Thymus (tissue), 14 donors: ENCODE measurements at places on chromosomes 5 and 9.

DNA sequence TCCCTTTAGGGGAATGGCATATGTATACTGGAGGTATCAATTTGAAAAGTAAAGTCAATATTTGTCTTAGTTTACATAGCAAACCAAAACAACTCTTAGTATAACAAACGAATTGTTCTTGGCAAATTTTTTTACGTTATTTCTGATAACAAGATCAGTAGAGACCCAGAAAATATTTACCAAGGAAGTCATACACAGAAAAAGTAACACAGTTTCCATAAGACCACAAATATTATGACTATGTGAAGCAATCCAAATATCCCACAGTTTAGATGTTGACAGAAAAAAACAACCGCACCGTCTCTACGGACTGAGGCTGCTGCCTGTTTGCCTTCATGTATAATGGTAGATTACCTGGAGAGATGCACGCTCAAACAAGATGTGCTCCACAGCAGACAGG, 46.5 kb upstream of the DAPK1 start:
- no peaks in the 10 kb centered on the region for H3K4me1 ChIP-seq
- H3K27ac ChIP-seq: no peak overlapping the region
- no peak overlapping the region for H3K4me3 ChIP-seq
- H3K27me3 ChIP-seq: no peaks in the 10 kb centered on the region
- DNase-seq: no peak
- no peaks in the 10 kb centered on the region for H3K36me3 ChIP-seq

DNA sequence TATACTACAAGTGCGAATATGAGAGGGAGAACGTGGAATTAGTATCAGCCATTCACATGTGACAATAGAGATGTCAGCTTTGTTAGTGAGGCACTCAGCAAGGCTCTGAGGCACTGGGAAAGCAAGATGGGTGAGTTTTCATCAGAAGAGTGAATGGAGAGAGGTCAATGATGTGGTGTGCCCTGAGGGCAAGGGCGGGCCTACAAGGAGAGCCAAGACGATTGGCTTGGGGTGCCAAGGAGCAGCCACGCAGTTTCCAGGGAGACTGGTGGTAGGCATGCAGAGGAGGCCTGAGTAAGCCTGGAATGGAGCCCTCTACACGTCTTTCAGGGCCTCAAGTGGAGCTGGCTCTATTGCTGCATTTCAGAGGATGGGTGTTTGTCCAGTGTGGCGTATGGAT, 24.7 kb downstream of the BTF3 start:
- no peak overlapping the region for H3K4me3 ChIP-seq
- peaks cover 5% of the 10 kb centered on the region for H3K4me1 ChIP-seq
- H3K27ac ChIP-seq: no peak overlapping the region
- no peaks in the 10 kb centered on the region for H3K36me3 ChIP-seq

GRCh38 chr5:160919626-160920025, 67.6 kb upstream of the ATP10B start:
- no peak for DNase-seq
- no peaks in the 10 kb centered on the region for H3K36me3 ChIP-seq
- H3K4me1 ChIP-seq: peaks cover 3% of the 10 kb centered on the region
- no peak overlapping the region for H3K27ac ChIP-seq
- H3K27me3 ChIP-seq: no peaks in the 10 kb centered on the region
- H3K4me3 ChIP-seq: no peak overlapping the region

DNA sequence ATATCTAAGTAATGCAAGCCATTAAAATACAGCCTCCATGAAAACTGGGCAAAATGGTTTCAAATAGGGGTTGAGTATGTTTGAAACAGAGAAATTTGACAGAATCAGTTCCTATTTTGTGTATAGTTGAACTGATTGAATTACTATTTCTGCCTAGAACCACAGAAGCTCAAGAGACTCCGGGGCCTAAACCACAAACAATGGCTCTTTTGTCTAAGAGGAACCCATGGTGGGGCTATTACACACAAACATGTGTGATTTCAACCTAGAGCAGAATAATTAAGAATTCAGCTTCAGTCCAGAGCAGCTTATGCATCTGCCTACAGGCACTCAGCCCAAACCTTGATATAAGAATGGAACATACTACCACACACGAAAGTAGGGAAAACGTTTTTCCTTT, 171.2 kb upstream of the MPDZ start:
- no peak overlapping the region for H3K27ac ChIP-seq
- no peak for DNase-seq
- H3K4me1 ChIP-seq: no peaks in the 10 kb centered on the region
- H3K4me3 ChIP-seq: no peak overlapping the region

- no peaks in the 10 kb centered on the region for H3K36me3 ChIP-seq
- no peak for DNase-seq
- no peaks in the 10 kb centered on the region for H3K4me1 ChIP-seq
- no peak overlapping the region for H3K27ac ChIP-seq
- H3K4me3 ChIP-seq: no peak overlapping the region
- H3K27me3 ChIP-seq: no peaks in the 10 kb centered on the region
Measured at GRCh38 chr5:14234204-14234603, 91.1 kb downstream of the TRIO start.

DNA sequence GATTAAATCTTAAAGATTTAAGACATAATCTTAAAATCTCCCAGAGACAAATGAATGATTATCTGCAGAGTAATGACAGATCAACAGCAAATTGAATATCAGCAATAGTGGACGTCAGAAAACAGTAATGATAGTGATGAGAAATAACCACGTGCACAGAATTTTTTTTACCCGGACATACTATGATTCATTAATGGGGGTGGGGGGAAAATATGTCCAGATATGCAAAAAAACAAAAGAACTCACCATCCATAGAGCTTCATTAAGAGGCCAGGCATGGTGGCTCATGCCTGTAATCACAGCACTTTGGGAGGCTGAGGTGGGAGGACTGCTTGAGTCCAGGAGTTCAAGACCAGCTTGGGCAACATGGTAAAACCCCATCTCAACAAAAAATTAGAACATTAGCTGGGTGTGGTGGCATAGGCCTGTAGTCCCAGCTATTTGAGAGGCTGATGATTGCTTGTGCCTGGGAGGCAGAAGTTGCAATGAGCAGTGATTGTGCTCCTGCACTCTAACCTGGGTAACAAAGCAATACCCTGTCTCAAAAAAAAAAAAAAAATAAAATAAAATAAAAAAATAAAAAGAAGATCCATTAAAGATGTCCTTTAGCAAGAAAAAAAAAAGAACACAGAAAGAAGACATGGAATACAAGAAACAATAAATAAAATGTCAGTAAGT, 30.9 kb upstream of the SHOC1 start:
- no peak overlapping the region for H3K27ac ChIP-seq
- H3K27me3 ChIP-seq: no peaks in the 10 kb centered on the region
- H3K4me1 ChIP-seq: no peaks in the 10 kb centered on the region
- no peak overlapping the region for H3K4me3 ChIP-seq

- peak overlapping the region; percentile 82 for H3K27ac ChIP-seq
- H3K4me3 ChIP-seq: peak overlapping the region; percentile 67
- DNase-seq: peak; percentile 87
- peaks cover 34% of the 10 kb centered on the region for H3K36me3 ChIP-seq
Measured at GRCh38 chr5:177455036-177455660, 8.5 kb downstream of the PRR7 start.

DNA sequence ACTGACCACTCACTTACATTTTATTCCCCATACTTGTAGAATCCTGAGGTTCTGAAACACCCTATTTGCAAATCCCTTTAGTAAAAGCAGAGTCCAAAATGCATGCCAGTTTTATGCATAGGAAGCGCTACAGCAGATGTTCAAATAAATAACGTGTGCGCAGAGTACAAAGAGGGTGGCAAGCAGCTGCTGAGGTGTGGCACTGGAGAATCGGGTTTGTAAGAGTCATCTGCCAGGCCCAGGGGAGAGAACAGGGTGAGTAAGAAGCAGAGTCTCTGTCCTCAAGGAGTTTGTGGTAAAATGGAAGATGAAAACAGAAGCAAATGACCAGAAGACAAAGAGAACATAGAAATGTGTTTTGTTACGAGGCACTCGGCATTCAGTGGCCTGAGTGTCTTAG, 288.8 kb downstream of the GLIS3 start:
- no peaks in the 10 kb centered on the region for H3K36me3 ChIP-seq
- H3K4me1 ChIP-seq: no peaks in the 10 kb centered on the region
- no peak for DNase-seq
- no peak overlapping the region for H3K4me3 ChIP-seq
- no peak overlapping the region for H3K27ac ChIP-seq

DNA sequence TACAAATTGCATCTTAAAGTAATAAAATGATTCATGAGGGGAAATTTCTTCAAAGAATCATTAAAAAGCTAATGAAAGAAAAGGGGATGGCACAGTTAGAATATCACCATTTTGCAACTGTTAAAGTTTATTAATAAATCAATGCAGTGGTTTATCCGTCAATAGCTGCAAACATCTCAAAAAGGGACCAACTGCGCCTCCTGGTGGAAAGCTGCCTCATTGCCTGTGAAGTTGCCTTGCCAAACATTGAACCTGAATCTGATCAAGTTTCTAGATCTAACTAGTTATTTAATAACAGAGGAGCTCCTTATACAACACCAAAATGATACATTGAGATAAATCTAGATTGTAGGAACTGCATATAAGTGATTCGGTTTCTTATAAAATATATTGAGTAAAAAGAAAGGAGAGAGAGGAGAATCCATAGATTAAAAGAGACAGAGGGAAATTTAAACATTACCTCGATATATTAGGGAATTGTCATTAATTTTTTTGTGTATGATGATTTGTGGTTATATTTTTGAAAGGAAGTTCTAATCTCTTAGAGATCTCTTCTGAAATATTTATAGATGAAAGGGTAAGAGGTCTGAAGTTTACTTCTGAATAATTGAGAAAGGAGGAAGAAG, 6.9 kb upstream of the NDUFB6 start:
- H3K27ac ChIP-seq: no peak overlapping the region
- peaks cover 3% of the 10 kb centered on the region for H3K27me3 ChIP-seq
- DNase-seq: peak; percentile 48
- no peaks in the 10 kb centered on the region for H3K36me3 ChIP-seq
- H3K4me1 ChIP-seq: no peaks in the 10 kb centered on the region

DNA sequence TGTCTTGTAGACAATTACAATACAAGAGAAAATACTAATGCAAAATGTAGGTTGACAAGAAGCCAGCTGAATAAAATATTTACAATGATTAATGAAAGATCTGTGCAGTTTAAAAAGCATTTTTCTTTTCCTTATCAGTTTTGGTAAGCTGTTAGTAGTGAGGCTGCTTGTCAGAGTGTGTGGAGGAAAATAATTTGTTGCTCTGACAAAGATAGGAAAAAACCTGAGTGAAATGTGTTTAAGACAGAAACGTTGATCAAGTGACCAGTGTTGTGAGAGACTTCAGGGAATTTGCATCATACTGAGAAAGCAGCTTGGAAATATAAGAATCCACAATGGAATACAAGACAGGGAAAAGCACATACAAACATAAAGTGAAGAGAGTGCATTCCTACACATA, 360.3 kb upstream of the CDH18 start:
- no peaks in the 10 kb centered on the region for H3K36me3 ChIP-seq
- no peak for DNase-seq

DNA sequence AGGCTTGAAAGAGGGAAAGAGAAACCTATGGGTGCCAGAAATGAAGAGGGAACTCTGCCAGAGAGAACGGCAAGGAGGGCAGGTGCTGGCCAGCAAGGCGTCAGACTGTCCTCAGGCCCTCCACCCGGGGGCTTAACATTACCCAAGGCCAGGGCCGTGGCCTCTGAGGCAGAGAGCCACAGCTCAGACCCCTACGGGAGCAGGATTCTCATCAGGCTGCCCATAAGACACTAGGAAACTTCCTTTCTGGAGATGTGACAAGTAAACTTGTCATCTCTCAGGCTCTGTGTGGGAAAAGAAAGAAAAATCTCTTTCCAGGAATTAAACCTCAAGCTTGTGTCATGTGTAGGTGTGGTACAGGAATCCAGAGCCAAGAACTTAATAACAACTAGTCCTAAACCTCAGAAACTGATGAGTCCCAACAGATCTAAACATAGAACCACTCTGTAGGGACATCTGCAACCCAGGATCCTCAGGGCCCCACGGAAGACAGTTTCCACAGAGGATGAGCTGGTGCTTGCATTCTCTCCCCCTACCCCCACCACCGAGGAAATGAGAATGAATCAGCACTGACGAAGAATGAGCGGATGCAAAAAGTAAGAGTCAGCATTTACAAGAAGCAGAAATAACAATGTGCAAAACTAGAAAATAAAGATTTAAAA, 74.3 kb downstream of the DCP2 start:
- no peak for DNase-seq
- no peak overlapping the region for H3K4me3 ChIP-seq
- no peaks in the 10 kb centered on the region for H3K36me3 ChIP-seq

DNA sequence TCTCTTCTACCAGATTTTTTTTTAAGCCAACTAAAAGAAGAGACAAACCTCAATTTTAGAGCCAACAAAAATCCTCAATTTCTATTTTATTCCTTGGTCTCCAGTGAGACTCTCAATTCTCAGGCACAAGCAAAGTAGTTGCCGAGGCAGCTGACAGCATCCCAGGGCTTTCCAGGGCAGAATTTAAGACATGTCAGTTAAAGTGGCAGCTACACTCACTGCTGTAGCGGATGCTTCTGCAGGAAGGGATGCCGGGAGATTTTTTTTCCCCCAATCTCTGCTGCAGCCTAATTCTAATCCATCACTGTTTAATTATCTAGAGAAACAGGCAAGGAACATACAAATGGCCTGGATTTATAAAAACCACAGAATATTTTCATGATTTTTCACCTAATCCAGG, 57.0 kb downstream of the TTC39B start:
- H3K36me3 ChIP-seq: no peaks in the 10 kb centered on the region
- no peak overlapping the region for H3K4me3 ChIP-seq
- H3K27me3 ChIP-seq: no peaks in the 10 kb centered on the region
- no peak for DNase-seq
